ENCODE measurements at places on chromosomes 3 and 15.

DNA sequence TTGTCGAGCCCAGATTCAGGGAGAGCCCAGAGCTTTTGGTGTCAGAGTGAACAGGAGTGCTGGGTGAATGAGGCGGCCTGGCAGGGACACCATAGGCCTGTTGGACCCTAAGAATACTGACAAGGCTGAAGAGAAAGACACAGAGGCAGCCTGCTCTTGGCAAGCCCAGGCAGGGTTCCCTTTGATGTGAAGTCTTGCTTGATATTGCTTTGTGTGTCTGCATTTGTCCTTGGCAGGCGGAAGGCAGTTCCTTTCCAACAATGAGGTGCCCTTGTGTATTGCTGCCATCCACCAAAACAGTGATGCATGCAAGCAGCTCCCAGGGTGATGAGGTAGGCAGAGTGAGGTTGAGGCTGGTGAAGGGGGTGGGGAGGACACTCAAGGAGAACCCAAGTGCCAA is 152.7 kb upstream of the TSC22D2 start:
- no peak for DNase-seq

DNA sequence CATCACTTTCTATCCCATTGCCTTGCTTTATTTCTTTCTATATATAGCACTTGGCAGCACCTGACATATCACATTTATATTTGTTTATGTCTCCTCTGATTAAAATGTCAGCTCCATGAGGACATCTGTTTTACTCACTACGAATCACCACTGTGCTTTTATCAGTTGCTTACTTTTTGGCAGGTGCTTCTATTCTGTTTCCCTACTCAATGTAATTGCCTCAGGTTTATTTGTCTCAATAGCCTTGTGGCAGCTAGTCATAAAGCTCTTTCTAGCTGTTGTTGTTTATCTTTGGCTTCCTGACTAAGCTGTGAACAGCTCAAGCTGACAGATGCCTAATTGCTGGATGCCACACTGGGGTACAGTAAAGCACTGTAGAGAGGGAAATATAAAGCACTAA is 85.5 kb downstream of the VPS13C start:
- no peak for DNase-seq

DNA sequence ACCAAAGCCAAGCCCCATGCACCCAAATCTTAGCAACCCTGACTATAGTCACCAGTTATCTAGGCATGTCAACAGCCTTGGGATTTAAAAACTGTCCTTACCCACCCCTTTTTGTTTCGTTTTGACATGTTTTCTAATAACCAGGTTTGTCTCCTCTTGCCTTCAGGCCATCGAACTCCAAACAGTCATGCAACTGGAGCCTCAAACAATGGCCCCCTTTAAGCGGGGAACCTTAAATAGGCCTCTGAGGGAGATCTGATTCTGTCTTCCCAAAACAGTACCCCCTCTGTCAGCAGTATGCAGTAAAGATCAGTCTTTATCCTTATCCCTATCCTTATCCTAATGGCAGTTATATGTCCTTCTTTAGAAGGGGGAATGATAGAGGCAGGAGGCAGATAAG is 105.7 kb downstream of the DPH6 start:
- DNase-seq = no peak

DNA sequence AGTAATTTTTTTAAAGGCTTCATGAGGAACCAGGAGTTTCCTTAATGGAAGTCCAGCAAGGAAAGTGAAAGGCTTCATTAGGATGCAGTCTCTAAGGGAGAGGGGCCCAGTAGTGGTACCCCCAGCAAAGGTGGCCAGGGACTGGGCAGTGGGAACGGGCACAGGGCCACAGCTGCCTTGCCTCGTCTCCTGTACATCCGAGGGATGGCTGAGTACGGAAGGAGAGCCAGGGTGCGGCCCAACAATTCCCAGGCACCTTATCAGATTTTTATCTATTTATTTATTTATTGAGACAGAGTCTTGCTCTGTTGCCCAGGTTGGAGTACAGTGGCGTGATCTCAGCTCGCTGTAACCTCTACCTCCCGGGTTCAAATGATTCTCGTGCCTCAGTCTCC is 14.5 kb downstream of the SEMA3G start:
- DNase-seq = no peak

- DNase-seq = no peak
Measured at GRCh38 chr15:62447742-62448141, 282.7 kb upstream of the C2CD4B start.

GRCh38 chr3:112799946-112800345 is 46.7 kb downstream of the CD200R1L start:
- DNase-seq = no peak

DNA sequence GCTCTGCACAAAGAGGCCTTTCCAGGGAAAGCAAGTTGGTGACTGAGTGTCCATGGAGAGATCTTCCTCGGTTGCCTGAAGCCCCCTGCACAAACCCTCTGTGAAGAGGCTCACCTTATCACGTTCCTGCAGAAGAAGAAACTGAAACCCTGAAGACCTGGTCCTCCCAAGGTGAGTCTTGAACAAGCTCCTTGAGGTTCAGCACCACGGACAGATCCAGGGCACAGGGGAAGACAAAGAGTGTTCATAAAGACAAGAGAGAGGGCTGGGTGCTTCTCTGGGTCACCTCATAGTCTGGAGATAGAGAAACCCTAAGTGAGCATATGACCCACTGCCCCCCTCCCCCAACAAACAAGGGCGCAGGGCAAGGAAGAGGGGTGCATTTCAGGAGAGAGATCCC is 21.7 kb upstream of the TBC1D21 start:
- DNase-seq = no peak

- no peak for DNase-seq
Measured at GRCh38 chr15:68791431-68792283, 29.0 kb downstream of the ANP32A start.

GRCh38 chr3:52080830-52081719 is 24.7 kb upstream of the DUSP7 start:
- no peak for DNase-seq

DNA sequence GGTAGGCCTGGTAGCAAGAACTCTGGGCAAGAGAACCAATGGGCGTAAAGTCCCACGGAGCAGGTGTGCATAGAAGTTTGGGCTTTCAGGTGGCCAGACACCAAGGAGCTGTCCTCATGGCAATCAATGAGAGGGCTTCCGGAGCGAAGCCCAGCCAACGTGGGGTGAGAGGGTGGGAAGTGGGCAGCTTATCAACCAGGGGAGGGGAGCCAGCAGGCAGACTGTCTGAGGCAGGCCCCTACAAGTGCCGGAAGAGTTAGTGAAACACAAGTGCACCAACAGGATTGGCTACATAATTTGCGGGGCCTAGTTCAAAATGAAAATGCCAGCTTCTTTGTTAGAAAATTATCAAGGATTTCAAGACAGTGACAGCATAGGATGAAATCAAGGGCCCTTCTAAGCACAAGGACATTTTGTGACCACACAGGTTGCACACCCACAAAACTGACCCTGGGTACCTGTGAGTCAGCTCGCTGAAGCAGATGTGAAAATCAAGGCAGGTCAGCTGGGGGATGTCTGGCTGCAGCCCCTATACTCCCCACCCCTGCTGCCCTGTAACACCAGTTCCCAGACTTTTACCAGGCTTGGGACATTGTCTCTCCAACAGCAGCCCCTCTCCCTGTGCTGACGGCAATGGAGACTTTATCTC is 102.1 kb upstream of the ETV5 start:
- DNase-seq = no peak
